ENCODE measurements at places on chromosomes 12 and 14.

DNA sequence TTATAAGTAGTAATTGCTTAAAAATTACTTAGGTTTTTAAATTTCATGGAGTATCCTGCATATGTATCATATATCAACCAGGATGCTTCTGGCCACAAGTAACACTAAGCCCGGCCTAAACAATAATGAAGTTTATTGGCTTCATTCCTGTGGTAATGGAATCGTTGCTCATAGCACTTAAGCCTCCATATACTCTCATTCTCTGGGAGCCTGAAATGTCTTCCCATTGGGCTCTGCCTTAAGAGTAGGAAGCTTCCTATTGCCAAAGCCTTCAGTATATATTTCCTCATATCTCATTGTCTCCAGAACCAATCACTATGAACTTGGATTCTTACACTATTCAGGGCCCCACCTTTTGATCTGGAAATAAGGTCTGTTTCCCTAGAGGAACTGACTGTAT lies 83.8 kb upstream of the DNM1L start:
- no peak overlapping the region for H3K27ac ChIP-seq
- H3K27me3 ChIP-seq = no peaks in the 10 kb centered on the region
- H3K36me3 ChIP-seq = no peaks in the 10 kb centered on the region
- H3K4me3 ChIP-seq = no peak overlapping the region
- H3K4me1 ChIP-seq = no peaks in the 10 kb centered on the region
- DNase-seq = peak; percentile 65

GRCh38 chr14:65249471-65250161 lies 147.3 kb upstream of the MAX start:
- no peak overlapping the region for H3K27ac ChIP-seq
- DNase-seq = no peak
- H3K4me3 ChIP-seq = no peak overlapping the region
- H3K4me1 ChIP-seq = peaks cover 4% of the 10 kb centered on the region
- H3K27me3 ChIP-seq = no peaks in the 10 kb centered on the region
- no peaks in the 10 kb centered on the region for H3K36me3 ChIP-seq

GRCh38 chr14:66539034-66539433 lies 31.1 kb downstream of the GPHN start:
- no peaks in the 10 kb centered on the region for H3K4me1 ChIP-seq
- no peak overlapping the region for H3K4me3 ChIP-seq
- H3K27ac ChIP-seq = no peak overlapping the region
- H3K36me3 ChIP-seq = no peaks in the 10 kb centered on the region
- H3K27me3 ChIP-seq = no peaks in the 10 kb centered on the region
- no peak for DNase-seq

DNA sequence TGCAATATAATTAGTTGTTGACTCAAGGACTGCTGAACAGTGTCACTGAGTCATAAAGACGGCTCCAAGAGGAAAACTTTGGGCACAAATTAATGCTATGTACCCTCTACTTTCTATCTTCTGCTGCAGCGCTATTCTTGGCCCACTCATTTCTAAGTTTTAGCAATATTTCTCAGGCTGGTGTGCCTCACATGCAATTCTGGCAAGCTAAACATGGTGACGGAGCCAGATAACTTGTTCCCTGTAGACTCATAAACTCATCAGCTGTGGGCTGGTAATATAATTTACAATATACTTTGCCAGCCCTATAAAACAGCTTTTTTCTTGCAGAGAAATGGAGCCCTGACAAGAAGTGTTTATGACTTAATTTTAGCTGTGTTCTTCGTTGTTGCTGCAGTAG lies 615.1 kb downstream of the NRXN3 start:
- no peaks in the 10 kb centered on the region for H3K27me3 ChIP-seq
- H3K27ac ChIP-seq = no peak overlapping the region
- H3K4me3 ChIP-seq = no peak overlapping the region
- no peaks in the 10 kb centered on the region for H3K4me1 ChIP-seq
- DNase-seq = no peak

DNA sequence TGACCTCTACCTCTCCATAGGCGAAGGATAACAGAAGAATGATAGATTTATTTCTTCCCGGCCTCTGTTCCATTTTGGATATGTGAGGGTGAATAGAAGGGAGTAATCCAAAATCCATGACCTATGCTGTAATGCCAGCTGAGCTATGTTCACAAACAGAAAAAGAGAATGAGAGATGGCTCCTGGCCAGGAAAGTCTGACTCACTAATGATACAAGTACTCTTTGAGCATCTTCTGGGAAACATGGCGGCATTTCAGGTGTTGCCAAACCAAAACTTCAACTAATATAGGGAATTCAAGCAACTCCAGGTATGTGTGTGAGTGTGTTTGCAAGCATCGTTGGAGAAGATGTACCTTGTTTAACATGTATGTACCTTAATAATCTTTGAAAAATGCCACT lies 55.1 kb downstream of the MED13L start:
- H3K4me1 ChIP-seq = no peaks in the 10 kb centered on the region
- no peaks in the 10 kb centered on the region for H3K27me3 ChIP-seq
- peak; percentile 94 for DNase-seq
- H3K36me3 ChIP-seq = no peaks in the 10 kb centered on the region
- no peak overlapping the region for H3K27ac ChIP-seq

DNA sequence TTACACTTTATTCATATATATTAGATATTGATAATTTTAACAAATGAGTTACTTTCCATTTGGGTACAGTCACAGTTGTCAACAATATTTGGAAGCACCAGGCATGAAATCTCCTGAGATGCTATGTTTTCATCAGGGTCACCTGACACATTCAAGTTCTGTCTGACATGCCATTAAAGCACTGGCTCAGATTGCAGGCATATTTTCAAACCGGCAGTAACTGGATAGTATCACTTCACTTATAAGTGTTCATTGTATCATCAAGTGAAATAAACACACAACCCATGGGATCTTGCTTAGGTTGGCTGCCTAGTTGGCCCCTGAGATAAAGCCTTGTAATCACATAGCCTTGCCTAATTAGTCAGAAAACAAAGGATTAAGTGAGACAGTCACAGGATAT lies 4.8 kb downstream of the IFNG start:
- H3K4me3 ChIP-seq = no peak overlapping the region
- peaks cover 15% of the 10 kb centered on the region for H3K27me3 ChIP-seq
- no peak overlapping the region for H3K27ac ChIP-seq
- H3K36me3 ChIP-seq = no peaks in the 10 kb centered on the region
- H3K4me1 ChIP-seq = no peaks in the 10 kb centered on the region
- no peak for DNase-seq

DNA sequence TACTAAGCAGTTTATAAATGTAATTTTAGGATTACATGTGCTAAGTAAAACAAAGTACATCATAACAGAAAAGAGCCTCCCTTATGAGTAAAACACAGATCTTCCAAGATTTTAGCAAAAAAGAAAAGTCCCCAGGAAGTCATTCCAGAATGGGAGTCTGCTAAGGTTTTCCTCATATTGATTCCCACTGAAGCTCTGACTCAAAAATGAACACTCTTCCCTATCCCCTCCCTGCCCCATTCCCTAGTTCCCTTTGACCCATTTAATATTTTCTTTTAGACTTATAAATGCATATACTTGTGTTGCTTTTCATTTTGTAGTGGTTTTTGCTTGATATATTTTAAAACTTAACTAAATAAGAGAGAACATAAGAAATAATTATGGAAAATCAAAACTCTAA lies 40.1 kb downstream of the PTGER2 start:
- no peak overlapping the region for H3K4me3 ChIP-seq
- H3K36me3 ChIP-seq = no peaks in the 10 kb centered on the region
- DNase-seq = no peak
- no peaks in the 10 kb centered on the region for H3K27me3 ChIP-seq
